ENCODE measurements at places on chromosomes 12 and 14.

GRCh38 chr12:100826323-100826722 is 31.7 kb downstream of the ANO4 start:
- no peak for DNase-seq

DNA sequence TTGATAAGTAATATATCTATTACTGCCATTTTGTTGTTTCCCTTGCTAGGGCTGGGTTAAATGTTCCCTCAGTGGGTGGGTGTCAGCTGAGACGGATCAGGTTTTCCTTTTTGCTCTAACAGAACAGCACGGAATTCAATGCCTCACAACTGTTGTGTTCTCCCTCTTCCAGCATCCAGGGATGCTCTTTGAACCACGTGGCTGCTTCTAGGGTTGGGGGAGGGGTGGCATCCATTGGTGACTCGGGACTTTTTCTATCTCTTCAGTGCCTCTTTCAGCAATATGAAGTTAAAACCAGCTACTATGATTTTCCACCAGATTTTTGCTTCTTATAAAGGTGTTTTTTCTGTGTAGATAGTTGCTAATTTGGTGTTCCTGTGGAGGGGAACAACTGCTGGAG is 884.9 kb upstream of the FOXG1 start:
- no peak for DNase-seq

GRCh38 chr12:11814374-11814773 is 164.9 kb downstream of the ETV6 start:
- DNase-seq: no peak

GRCh38 chr12:22287776-22288621 is 46.5 kb downstream of the ST8SIA1 start:
- no peak for DNase-seq
